Anterior cingulate cortex (tissue), 58 donors: ENCODE measurements at places on chromosomes 6 and 20.

GRCh38 chr6:5892669-5893068 lies 114.1 kb downstream of the NRN1 start:
- DNase-seq = no peak

- no peak for DNase-seq
These were observed 18.0 kb downstream of the KLHL31 start for GRCh38 chr6:53647462-53648094.

- no peak for DNase-seq
These were observed 3.5 kb downstream of the NDUFAF5 start for GRCh38 chr20:13788167-13788834.

DNA sequence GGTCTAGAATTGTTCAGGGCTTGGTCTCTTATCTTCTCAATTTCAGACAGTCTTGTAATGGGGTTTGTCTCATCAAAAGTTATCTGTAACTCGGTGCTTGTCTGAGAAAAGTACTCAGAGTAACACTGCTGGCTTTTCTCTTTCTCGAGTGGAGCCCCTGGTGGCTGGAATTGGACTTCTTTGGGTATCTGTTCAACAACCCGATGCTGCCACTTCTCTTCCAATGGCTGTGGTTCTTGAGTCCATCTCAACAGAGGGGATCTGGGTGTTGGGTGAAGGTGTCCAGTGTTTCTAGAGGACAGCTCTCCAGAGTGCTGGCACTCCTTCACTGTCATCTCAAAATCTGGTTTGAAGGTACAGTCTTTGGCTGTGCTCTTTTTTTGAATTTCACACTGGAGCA lies 24.6 kb downstream of the DST start:
- DNase-seq = no peak

GRCh38 chr6:116205281-116205680 lies 48.6 kb downstream of the TSPYL4 start:
- no peak for DNase-seq

- no peak for DNase-seq
These were observed 3.6 kb downstream of the ZKSCAN3 start for GRCh38 chr6:28353356-28353755.

DNA sequence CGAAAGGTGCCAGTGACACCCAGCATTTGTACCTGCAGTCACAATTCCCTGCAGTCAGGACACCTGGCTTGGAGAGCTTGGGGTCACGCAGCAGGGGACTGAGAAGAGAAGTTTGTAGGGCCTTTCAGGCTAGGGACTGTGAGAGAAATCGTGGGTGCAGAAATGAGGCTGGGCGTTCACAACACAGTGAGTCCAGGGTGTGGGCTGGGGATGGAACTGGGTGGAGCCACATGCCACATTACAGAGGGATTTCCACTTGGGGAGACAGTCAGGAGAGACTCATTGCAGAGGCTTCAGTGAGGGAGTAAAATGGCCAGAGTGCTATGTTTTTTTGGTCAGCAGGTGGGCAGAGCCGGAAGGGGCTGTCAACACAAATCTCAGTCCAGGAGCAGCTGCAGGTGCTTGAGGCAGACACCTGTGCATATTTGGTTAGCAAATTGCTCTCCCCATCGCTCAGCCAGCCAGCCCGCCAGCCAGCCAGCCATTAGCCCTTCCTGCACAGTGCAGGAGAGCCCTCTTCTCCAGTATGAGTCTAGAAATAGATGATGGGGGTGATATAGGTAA lies 7.4 kb downstream of the ITPR3 start:
- DNase-seq = no peak

- no peak for DNase-seq
These were observed 124.1 kb downstream of the PHF3 start for GRCh38 chr6:63759605-63760105.
